ENCODE measurements at places on chromosomes 6 and 20.

DNA sequence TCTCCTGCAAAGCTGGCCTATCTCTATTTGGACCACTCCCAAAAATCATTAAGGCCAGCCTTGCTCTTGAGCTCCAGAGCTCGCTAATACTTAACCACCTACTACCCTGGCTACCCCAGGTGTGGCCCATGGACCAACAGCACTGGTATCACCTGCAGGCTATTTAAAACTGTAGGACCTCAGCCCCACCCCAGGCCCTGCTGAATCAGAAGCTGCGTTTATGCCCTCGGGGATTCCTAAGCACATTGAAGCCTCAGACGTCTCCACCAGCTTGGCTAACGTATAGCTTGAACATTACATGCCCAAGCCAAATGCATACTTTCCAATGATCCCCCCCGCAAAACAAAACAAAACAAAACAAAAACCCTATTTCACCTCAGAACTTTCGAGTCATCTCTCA, 19.7 kb upstream of the SPAG4 start:
- DNase-seq, result no peak

DNA sequence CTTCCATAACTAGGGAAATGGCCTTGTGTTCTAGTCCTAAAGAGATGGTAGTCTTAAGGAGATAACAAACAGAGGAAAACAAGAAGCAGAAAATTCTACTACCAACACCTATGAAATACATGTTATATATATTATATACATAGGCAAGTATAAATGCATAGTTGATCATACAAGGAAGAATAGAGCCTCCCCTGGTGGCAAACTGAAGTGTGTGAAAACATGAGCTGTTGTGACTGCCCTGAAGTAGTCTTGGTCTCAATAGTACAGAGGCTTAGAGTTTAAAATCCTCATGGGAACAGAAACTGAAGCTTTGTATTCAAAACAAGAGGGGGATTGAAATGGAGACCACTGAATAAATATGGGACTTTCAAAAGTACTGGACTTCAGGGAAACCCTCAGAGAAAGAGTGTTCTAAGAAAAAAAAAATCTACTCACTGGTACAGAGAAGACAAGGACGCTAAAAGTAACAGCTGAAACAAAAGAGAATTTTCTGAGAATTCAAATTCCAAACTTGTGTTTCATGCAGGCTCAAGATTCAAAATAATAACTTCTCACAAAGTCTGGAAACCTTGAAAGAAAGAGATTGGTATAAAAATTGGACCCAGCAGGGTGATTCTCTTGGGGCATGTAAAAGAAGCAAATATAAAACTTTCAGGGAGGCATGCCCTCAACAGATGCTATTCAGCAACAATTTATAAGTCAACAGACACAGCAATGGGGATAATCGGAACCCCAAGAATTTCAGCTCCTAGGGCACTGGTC, 59.7 kb upstream of the SAMD3 start:
- DNase-seq, result peak; percentile 19

DNA sequence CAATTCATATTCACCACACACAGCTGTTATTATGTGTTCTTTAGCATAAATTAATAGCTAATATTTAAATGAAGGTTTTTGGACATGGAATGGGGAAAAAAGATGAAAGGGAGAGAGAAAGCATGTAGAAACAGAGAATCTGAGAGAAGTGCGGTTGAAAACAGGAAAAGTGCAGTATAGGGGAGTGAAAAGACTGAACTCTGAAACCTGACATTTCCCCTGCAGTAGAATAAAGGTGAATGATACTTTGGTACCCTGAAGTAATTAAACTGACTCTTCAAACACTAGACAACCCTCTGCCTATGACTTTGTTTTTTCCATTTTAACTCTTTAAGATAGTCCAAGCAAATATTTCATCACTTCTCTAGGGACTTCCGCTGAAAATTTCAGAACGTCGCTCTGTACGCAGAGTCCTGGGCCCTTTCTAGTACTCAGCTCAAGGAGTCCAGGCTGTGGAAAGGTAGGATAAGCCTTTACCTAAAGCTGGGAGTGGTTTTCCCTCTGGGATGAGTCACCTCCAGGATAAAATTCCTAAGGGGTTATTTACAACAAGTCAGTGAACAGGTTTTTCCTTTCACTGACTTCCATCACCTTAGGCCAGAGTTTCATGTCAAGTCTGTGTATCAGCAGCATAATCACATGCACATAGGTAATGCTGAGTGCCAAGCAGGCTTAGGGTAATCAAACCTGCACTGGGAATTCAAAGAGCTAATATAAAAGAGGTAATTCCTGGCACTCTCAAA, 614.5 kb downstream of the PKHD1 start:
- DNase-seq, result no peak

GRCh38 chr6:114049367-114049966, 78.5 kb upstream of the HDAC2 start:
- DNase-seq, result no peak

- DNase-seq, result peak; percentile 30
Observed at GRCh38 chr6:96836631-96837080, 621 bp downstream of the GPR63 start.

DNA sequence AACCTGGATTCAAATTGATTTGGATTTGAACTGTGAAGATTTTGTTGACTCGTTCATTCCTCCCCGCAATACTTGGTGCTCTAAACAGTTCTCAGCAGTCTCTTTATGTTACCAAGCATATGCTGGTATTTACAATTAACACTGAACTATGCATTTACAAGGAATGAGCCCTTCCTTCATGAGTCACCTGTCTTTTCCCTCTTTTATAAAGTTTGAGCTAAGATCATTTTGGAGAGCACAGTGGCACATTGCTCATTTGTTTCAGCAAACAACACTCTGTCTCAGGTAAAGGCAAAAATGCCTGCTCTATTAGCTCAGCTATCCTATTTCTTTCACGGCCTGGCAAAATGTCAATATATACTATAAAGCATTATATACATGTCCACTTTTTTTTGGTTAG, 285.4 kb downstream of the PHACTR1 start:
- no peak for DNase-seq

DNA sequence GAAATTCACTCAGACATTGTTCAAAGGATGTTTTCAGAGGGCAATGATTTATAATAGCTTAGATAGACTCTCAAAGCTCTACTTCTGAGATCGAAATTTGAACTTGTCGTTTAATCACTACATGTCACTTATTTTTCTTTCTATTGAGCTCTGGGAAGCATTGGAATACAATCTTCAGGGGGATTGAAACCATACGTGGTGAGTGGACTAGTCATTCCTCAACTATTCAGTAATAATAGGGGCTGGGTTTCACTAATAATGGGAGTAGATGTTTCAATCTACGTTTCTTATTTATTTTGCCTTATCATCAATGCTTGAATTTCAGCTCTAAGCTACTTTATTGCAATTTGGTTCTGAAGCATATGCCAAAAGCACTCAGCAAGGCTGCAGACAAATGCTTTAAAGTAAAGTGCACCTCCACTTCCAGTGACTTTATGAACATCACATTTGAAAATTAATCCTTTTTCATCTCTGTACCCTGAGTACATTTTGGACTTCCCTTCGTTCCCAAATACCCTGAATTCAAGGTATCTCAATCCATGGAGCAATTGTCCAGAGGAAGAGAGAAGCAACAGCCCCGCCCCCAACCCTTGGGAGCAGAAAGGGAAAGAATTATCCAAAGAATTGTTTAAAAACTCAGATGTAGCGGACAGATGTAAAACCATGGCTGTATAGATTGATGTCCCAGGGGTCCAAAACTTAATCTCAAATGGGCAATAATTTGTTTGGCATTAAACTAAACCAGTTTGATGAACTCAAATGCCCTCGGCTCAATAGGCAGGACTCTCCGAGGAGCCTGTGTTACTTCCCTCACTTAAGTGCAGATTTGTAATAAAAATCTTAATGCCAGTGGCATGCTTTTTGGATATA, 68.1 kb downstream of the HFE start:
- DNase-seq, result peak; percentile 26

- DNase-seq, result no peak
Observed at GRCh38 chr6:140980265-140980887, 1152.3 kb upstream of the GJE1 start.

DNA sequence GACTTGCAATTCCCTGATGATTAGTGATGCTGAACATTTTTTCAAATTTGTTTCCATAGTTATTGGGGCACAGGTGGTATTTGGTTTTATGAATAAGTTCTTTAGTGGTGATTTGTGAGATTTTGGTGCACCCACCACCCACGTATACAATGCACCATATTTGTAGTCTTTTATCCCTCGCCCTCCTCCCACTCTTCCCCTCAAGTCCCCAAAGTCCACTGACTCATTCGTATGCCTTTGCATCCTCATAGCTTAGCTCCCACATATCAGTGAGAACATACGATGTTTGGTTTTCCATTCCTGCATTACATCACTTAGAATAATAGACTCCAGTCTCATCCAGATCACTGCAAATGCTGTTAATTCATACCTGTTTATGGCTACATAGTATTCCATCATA, 167.3 kb downstream of the MYLK4 start:
- no peak for DNase-seq

GRCh38 chr20:8244637-8245036, 112.6 kb downstream of the PLCB1 start:
- DNase-seq, result no peak

DNA sequence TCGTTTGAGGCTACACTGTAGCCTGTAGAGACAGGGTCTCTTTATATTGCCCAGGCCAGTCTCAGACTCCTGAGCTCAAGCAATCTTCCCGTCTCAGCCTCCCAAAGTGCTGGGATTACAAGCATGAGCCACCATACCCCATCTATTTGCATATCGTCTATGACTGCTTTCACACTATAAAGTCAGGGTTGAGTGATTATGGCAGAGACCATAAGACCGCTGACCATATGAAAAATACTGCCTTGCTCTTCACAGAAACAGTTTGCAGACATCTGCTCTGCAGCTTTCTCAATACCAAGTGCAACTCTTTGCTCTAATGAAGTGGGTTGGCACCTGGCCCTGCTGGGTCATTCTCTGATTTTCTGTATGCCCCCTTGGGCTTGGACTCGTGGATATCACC, 79.5 kb upstream of the PAK5 start:
- DNase-seq, result no peak

DNA sequence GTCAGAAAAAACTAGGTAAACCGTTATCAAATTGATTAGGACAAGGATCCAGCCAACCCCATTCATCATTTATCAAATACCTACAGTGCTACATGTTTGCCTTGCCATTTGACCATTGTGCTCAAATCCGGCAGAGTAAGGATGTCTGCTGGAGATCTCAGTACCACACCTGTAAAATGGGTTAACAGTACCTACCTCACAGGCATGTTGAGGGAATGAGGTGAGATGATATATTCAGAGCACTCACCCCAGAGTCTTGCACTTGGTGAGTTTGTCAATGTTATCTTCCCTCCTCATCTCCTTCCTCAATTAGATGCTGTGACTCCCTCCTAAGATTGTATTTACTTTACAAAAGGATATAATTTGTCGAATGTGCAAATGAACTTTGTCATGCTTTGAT, 54.5 kb upstream of the DSP start:
- DNase-seq, result no peak

DNA sequence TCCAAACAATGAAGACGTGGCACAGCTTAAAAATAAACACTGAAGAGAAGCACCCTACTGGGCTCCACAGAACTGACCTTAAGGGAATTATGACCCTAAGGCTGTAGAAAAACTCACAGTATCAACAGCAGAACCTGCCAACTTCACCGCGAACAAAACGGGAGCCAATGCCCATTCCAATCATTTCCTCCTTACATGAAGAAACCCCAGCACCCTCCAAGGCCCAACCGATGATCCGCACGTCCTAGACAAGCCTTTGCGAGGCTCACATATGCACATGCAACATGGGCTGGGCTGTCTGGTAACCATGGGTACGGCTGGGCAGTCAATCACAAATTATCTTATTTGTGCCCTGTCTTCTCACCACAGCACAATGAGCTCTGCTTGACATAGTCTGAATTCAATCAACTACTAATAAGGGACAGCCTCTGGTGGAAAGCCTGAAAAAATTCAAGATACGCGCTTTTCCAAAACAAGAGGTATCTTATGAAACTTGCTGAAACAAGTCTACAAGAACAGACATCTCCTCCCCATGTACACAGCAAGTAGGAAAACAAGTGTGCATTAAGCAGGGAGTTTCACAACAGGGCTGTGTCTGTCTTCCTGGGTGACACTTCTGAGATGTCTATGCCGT, 1.7 kb downstream of the DIDO1 start:
- DNase-seq, result peak; percentile 54

GRCh38 chr6:89131599-89131998, 13.7 kb upstream of the SRSF12 start:
- DNase-seq, result no peak

DNA sequence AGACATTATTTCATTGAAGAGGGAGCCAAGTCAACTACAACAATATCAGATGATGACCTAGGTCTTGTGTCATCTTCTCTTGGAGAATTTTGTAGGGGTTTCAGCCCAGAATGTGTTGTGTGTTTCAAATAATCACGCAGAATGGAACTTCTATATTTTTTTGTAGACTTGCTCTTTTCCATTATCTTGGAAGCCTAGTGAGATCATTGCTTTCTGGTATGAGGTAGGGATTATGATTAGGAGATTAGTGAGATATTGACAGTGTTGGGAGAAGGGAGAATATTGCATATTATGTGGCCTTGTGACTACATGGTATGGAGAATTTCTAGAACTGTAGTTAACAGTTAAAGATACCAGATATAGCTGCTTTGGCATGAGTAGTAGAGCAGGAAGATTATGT, 423.6 kb upstream of the PLCB4 start:
- DNase-seq, result no peak

DNA sequence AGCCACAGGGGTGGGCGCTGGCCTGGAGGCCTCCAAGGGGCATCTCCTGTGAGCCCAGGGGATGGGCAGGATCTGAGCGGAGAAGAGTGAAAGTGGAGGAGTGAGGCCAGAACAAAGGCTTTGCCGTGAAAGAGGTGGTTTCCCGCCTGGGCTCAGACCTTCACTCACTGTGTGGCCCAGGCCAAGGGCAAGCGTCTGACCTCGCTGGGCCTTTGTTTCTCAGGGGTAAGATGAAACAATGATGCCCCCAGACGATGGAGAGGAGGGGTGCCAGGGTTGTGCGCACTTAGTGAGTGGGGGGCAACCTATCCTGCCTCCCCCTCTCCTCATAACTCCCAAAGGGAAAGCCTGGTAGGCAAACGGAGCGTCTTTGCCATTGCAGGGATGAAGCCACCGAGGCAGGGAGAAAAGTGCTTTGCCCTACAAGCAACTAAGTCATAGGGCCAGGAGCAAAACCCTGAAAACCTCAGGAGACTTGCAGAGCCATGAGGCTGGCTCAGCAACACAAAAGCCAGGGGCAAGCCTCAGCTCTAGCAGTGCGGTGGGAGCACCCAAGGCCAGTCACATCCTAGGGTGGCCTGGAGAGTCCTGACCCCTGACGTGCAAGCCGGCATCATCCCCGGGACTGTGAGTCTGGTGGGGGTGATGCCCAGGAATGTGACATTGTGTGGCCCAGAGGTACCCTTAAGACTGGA, 897 bp upstream of the STMN3 start:
- DNase-seq, result no peak

Measured in RKO (cell line).